ENCODE measurements at places on chromosomes 1 and 21.

DNA sequence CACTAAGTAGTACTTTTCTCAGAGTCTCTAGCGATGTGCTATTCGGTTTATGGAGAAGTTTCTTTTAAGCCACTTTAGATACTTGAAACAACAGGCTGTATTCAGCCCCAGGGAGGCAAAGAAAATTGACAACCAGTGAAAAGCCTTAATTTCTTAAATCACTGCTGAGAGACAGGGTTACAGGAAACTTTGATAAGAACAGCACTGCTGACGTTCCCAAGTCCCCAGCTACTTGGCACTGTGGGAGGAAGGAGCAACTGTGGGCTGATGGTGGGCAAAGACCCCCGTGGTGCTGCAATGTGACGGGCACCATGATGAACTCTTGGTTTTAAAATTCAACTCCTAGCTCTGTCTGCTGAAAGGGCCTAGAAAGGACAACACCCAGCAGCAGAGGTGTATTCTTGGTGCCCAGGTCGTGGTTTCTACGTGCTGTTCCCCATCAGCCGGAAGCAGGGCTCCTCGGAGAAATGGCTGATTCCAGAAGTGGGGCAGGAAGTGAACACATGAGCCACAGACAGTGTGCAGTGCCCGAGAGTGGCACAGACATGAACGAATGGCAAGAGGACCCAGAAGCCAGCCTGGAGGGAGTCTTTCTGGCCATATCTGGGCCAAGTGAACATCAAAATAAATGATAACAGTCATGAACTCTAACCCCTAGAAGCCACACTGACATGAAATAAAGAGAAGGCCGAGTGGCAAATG is 5.3 kb downstream of the PTTG1IP start:
- no peak for DNase-seq

GRCh38 chr1:45097944-45098343 is 85.9 kb downstream of the UROD start:
- DNase-seq, result no peak

DNA sequence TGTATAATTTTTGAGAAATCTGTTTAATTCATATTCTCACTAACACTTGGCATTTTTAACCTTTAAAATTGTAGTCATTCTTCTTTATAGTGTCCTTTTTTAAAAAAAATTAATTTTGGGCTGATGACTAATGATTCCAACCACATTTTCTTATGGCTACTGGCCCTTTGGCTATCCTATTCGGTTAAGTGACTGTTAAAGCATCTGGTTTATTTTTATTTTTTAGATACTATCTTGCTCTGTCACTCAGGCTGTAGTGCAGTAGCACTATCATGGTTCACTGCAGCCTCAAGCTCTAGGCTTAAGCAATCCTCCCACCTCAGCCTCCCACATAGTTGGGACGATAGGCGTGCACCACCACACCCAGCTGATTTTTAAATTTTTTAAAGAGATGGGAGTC is 723.2 kb upstream of the CXADR start:
- DNase-seq, result no peak

GRCh38 chr1:28306301-28306949 is 22.4 kb upstream of the MED18 start:
- no peak for DNase-seq

DNA sequence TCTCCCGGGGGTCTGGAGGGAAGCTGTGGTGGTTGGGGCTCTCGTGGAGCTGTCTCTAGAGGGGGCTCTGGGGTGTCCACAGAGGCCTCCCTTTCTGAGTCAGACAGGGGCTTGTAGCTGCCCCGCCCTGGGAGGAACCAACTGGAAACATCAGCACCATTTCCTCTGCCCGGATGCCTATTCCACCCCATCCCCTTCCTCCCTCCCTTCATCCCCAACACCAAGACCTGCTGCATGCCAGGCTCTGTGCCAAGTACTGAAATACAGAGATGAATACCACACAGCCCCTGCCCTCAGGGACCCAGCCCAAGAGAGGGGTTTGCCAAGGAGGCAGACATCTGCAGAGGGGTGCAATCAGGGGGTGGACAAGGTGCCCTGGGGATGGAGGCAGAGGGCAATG is 125.6 kb upstream of the ADAR start:
- no peak for DNase-seq

GRCh38 chr21:27079636-27080240 is 112.8 kb upstream of the ADAMTS5 start:
- DNase-seq, result no peak

DNA sequence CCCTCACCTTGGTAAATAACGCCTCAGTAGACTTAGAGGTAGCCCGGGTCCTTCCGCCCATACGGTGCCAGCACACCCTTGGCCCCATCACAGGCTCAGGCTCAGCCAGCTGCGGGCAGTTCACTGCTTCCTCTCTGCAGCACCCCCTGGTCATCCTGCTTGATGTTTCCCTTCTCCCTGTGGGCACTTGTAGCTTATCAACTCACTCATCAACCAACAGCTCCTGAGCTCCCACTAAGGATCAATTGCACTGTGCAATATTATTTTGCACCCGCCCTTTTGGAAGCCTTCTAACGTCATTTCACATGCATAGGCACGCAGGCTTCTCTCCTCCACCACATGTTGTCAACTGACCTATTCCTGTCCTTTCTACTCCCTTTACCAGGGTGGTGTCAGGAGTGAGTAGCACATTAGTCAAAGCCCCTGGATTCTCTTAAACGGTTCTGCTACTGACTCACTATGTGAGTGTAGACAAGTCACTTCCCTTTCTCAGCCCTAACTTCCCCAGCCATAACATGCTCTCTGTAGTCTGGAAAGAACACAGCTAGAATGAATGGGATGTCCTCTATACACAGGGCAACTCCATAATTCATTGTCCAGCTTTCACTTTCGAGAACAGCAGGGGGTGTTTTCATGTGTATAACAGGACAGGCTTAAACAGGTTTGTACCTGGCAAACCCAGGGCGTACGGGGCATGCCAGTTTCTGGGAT is 47.1 kb upstream of the IRF2BP2 start:
- DNase-seq, result no peak

GRCh38 chr1:82392513-82392912 is 591.8 kb downstream of the ADGRL2 start:
- no peak for DNase-seq

DNA sequence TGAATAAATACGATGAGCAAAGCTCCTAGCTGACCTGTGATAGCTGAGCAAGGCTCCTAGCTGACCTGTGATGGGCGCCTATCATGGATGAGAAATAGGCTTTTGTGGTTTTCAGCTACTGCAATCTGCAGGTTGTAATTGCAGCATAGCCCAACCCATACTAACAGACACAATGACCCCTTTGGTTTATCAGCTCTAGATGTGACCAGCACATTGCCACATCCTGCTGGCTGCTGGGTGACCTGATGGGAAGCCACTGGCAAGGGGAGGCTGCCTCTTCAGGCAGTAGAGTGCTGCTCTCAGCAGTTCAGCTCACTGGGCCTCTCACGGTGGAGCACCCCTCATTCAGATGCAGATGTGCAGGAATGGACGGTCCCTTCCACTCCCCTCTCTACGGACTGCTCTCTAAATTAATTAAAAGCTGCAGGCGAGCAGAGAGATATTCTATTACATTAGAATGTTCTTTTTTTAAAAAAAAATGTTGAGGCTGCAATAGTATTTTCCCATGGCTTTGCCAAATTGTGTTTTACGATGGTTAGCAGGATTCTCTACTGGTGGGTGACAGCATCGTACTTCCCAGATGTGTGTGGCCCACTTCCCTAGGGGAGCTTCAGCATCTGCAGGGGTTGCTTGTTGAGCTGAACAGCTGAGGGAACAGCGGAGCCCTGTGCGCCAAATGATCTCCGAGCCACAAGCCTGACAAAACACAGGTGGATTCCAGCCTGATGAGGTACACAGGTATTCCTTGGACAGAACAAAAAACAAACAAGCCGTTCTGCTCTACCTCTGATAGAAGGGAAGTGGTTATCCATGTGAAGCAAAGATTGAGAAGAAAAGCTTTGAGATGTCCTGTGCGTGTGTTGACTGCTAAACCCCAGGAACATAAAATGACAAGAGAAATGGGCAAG is 65.0 kb downstream of the SYT6 start:
- DNase-seq, result no peak

GRCh38 chr1:17314491-17314971 is 6.5 kb downstream of the PADI4 start:
- DNase-seq, result no peak

GRCh38 chr1:12338017-12338416 is 108.2 kb downstream of the VPS13D start:
- DNase-seq, result no peak

GRCh38 chr21:32795802-32796559 is 24.4 kb upstream of the PAXBP1 start:
- DNase-seq, result peak; percentile 46

GRCh38 chr1:28354121-28354520 is 15.4 kb upstream of the PHACTR4 start:
- DNase-seq, result no peak

DNA sequence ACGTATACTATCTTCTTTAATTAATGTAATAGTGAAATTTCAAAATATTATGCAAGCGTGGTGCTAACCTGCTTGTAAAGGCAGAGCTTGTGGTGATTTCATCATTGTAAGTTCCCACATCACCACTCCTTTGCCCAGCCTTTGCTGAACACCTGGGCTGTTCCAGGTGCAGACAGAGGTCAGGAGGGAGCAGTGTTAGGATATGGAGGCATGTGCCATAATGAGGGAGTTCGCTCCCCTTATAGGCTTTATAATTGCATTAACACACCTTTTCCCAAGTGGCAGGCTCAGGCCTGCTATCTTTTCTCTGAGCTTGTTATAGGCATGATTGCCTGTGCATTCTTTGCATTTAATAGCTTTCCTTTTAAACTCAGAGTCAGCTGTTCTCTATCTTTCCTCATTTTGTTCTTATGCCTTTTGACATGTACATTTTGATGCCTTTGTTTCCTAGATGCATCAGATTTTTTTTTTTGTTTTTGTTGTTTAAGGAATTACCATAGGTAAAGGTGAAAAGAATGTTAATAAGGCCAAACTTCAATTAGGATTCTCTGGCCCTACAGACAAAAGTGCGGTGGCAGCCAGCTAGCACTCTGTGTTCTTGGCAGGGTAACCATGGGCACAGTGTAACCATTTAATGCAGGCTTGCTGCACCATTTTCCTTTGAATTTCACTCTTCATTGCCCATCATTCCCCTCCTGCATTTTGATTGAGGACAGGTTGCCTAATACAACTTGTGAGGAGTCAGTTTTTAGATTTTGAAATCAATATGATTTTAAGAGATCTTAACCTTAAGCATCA is 12.6 kb downstream of the NPL start:
- DNase-seq, result no peak

DNA sequence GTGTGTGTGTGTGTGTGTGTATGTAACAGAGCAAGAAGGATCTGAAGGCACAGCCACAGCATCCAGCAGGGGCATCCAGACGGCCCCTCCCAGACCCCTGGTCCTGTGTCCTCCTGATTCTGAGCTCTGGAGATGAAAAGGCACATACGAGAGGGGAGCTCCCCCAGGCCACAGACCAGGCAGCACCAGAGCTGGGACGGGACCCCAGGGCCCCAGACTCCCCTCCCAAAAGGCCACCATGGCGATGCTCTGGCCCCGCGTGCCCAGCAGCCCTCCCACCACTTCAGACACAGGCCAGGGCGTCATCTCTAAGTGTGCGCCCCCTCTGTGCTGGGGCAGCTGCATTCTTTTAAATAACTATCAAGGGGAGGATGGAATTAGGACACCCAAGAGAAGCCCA is 245.8 kb downstream of the MATN1 start:
- no peak for DNase-seq

- no peak for DNase-seq
These were observed 1.2 kb downstream of the LURAP1 start for GRCh38 chr1:46204406-46204742.

DNA sequence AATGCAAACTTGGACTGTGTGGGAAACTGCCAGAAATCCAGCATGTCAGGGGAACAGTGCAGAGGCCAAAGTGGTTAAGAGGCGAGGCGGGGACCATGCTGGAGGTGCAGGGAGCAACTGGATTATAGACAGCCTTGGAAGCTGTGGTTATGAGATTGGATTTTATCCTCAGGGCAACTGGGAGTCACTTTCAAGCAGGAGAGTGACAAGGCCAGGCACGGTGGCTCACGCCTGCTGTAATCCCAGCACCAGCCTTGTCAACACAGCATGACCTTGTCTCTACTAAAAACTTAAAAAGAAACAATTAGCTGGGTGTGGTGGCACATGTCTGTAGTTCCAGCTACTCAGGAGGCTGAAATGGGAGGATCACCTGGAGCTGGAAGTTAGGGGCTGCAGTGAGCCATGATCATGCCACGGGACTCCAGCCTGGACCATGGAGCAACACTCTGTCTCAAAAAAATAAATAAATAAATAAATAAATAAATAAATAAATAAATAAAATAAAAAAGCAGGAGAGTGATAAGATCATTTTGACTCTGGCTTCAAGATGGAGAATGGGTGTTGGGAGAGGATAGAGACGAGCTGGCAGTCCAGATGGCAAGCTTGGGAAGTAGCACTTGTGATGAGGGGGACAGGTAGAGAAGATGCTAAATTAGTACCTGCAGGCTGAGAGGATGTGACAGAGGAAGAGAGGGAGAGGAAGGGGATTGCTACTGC is 3.5 kb downstream of the HAPLN2 start:
- DNase-seq, result no peak

- DNase-seq, result no peak
These were observed 37.7 kb downstream of the CD34 start for GRCh38 chr1:207873055-207873890.

GRCh38 chr1:213082420-213083111 is 31.5 kb downstream of the RPS6KC1 start:
- DNase-seq, result no peak

- no peak for DNase-seq
These were observed 139.8 kb downstream of the ADSS2 start for GRCh38 chr1:244311784-244312532.

DNA sequence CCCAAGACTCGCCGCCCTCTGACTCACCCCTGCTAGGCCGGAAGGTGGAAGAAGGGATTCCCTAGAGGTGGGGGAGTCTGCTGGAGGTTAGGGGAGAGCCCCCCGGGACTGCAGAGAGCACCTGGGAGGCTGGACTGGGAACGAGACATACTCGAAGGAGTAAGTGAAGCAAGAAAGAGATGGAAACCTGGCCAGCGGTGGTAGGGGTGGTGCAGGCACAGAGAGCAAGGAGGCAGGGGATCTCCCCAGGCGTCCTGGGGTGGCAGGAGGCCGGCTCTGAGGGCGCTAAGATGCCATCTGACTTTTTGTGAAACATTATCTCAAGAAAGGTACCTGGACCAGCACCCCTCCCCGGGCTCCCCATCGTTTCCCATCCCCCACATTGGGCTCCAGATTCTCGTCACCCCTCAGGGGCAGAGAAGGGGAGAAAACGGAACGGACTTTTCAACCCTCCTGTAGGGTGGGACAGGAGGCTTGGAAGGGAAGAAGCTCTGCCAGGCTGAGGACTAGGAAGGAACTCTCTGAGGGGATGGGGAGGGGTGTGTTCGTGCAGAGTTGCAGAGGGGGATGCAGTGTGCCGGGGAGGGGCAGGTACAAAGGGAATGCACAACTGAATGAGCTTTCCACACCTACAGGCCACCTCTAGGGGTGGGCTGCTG is 708 bp downstream of the CHRNB2 start:
- DNase-seq, result no peak

GRCh38 chr21:33299181-33299752 is 25.5 kb upstream of the IFNAR1 start:
- no peak for DNase-seq

- DNase-seq, result peak; percentile 44
These were observed 13.5 kb downstream of the ESPN start for GRCh38 chr1:6438047-6438525.

All from NCI-H446 (cell line).